ENCODE measurements at places on chromosomes 7 and 10. TPM values are rescaled to one million over a fixed set of nuclear protein-coding genes. Genes with fewer than 3 reads are reported as not detected.

DNA sequence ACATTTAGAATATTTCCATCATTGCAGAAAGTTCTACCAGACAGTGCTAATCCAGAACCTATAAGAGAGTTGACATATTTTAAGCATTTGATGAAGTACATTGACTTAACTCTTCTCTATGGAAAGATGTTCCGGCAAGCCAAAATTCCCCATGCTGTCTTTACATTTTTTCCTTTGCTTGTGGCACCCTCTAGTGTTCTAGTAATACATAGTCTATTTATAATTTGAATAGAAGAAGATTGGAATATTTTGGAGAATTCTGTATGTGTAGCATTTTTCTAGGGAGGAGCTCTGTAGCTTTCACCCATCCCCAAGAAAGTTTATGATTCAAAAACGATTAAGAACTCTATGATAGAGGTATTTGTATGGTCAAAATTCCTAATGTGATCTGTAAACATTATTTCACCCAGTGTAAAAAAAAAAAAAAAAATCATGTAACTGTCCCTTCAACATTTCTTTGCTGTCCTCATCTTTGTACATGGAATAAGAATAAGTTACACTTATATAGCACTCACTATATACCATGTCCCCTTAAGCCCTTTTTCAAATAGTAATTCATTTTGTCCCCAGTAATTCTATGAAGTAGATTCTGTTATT, 33.2 kb downstream of the NRF1 start:
- DNase-seq, result no peak

DNA sequence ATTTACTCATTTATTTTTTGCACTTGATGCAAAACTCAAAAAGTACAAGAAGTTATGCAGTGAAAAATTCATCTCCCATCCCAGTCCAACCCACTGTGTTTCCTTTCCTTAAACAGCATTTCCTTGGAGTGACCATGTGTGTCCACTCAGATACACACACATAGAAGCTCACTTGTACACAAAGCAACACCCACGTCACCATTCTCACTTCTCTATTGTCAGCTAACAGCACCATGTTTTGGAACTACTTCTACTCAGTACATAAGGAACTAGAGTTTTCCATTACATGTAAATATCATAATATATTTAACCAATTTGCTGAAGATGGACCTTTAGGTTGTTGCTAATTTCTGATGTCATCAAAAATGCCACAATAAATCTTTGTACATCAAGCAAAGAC, 167.6 kb downstream of the GRID1 start:
- DNase-seq, result no peak

GRCh38 chr7:86961686-86962085, 97.8 kb downstream of the ELAPOR2 start:
- no peak for DNase-seq

DNA sequence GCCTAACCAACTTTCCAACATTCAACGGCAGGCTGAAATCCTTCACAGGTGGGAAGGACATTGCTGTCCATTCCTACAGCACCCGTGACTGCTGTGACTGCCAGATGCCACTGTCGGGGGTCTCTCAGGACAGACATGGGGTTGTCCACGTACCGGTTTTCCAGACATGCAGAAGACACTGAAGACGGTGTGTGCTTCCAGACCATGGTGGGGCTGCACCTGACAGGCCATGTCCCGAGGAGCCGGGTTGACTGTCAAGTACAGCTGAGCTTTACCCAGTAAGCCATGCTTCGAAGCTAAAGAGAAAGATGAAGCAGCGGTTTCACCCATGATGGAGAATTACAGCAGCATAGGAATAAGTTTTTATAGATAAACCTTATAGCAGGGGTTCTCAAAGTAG, 70.9 kb downstream of the PKD1L1 start:
- no peak for DNase-seq

Gene PTPRN2
- 32.2 TPM for total RNA-seq

Gene BAMBI
- 4.8 TPM for total RNA-seq

All from neural crest cell (in vitro differentiated cells).